ENCODE measurements at places on chromosomes 3 and 15.
A peak's percentile ranks its signal among the peaks of the same experiment; 100 is the strongest.

GRCh38 chr3:71433631-71434030 lies 149.9 kb downstream of the FOXP1 start:
- no peak for DNase-seq

DNA sequence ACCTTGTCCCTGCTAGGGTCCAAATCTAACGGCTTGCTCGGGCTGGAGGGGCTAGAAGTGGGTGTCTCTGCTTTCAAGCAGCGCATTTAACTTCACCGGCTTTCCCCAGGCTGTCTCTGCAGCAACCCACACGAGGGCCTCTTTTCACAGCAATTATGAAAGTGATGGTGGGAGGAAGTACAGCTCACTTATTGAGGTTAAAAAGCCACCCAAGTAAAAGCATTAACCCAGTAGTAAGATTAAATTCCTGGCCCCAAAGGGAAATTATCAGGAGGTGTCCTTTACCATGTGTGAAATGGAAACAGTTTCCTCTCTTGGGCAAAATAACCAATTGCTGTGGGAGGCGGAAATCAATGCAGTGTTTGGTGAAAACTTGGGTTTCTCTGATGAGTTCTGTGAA lies 41.1 kb downstream of the NGRN start:
- DNase-seq, result no peak

DNA sequence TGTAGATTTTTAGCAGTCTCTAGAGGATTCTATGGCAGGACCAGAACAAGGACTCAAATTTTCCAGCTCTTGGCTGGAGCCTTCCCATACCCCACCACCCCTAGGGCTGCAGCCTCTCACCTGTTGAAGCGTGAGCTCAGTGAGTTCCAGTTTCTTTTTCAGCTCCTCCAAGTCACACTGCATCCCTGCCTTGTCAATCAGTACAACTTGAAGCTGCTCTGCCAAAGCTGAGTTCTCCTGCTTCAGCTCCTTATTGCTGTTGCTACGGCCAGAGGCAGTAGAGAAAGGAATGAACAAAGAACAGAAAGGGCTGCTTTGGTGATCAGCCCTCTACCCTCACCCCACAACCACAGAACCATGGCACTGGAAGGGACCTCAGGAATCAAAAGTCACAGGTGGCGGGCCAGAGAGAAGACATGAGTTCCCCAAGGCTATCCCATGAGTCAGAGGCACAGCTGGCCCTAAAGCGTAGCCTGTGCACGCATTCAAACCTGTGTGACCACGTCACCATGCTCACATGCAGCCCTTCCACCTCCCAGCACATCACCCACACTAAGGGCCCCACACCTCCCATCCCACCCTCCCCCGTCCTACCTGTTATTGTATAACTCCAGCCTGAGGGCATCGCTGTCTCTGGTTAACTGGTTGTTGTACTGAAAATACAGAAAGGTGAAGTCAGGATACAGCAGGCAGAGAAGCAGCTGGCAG lies 83.3 kb upstream of the C2CD4B start:
- DNase-seq, result no peak

GRCh38 chr3:138059261-138059660 lies 49.3 kb downstream of the CLDN18 start:
- no peak for DNase-seq

GRCh38 chr3:172142864-172143451 lies 103.6 kb downstream of the FNDC3B start:
- no peak for DNase-seq

DNA sequence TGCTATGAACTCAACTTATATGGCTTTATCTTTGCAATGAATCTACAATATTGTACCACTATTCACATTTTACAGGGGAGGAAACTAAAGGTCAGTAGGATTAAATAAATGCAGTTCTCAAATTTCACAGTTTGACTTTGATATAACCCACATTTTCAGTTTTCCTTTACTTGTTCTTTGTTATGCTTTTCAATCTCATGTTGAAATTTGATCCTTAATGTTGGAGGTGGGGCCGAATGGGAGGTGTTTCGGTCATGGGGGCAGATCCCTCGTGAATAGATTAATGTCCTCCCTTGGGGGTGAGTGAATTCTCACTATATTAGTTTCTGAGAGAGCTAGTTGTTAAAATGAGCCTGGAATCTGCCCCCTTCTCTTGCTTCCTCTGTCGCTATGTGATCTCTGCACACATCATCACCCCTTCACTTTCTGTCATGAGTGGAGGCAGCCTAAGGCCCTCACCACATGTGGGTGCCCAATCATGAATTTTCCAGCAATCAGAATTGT lies 44.7 kb downstream of the CD200 start:
- no peak for DNase-seq

DNA sequence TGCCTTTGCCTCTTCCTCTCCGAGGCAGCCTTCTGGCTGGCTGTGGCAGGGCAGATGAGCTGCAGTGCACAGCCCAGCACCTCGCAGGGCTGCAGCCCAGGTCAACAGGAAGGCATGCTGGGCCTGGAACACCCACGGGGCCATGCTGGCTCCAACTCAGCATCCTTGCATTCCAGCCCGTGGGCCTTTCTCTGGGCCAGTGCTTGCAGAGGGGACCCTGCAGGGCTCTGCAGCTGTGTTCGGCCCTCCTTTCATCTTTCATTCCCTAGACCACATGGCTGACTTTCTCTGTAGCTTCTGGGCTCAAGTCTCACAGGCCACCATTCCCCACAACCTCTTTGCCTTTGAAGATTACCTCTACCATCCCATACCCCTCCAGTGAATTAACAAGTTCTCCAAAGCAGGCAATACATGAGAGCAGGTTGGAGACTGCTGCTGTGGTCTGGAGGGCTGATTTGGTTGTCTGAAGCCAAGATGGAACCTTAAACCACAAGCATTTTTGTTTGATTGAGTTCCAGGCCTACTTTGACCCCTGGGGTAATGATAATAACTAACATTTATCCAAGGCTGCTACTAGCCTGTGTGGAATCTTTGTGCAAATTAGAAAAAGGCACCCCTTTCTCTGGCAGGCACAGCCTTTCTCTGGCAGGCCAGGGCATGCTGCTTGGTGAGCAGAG lies 5.9 kb downstream of the FAM131A start:
- no peak for DNase-seq

- no peak for DNase-seq
These were observed 14.2 kb upstream of the SEMA3B start for GRCh38 chr3:50254577-50255250.

- DNase-seq, result no peak
These were observed 85.7 kb upstream of the MYZAP start for GRCh38 chr15:57505949-57506391.

DNA sequence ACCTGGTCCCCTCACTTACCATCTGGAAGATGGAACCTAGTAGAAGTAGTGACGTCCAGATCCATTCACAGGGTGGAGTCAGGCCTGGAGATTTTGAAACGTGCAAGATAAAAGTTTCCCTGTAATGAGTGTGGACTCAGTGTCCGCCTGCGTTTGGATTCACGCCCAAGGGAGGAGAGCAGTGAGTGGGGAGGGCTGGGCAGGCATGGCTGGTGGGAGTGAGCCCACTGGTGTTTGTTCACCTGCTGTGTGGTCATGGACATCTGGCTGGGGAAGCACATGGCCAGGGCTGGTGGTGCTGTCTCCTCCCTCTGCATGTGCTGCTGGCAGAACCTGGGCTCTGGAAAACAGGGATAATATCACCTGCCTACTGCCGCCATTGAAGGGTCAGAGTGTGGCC lies 37.0 kb downstream of the RLBP1 start:
- DNase-seq, result no peak

- no peak for DNase-seq
These were observed 29.0 kb downstream of the MFN1 start for GRCh38 chr3:179376474-179376873.

DNA sequence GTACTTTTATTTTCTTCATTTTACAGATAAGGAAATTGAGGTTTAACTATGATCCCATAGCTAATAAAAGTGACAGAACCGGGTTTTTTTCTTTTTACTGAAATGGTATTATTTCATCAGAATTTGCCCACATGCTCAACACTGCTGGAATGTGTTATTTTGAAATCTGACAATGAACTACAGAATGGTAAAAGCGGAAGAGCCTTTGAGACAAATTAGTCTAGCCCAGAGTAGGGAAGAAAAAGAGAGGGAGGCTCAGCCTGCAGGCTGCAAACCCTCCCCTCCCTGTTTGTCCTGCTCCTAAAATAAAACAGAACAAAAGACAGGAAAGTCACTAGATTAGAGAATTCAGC lies 100.3 kb upstream of the LIPC start:
- no peak for DNase-seq

DNA sequence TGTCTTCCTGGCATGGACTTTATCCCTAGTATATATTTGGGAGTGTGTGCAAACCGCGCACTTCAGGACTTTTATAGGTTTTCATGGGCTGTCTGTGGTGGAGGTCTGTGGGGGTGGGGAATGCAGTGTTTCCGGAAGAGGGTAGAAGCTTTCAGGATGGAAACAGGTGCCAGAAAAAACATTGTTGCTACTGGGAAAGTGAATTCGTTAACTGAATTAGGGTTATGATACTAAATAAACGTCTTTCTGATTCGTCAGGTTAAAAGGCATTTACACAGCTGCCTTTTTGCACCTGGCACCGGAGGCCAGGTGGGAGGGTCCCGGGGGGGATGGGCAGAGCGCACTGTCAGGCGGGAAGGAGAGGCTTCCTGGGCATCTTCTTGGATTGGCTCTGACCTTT lies 62.1 kb downstream of the SLCO3A1 start:
- no peak for DNase-seq

GRCh38 chr3:197362081-197362480 lies 63.7 kb upstream of the DLG1 start:
- DNase-seq, result no peak

GRCh38 chr3:81027344-81027743 lies 734.1 kb downstream of the GBE1 start:
- DNase-seq, result no peak

DNA sequence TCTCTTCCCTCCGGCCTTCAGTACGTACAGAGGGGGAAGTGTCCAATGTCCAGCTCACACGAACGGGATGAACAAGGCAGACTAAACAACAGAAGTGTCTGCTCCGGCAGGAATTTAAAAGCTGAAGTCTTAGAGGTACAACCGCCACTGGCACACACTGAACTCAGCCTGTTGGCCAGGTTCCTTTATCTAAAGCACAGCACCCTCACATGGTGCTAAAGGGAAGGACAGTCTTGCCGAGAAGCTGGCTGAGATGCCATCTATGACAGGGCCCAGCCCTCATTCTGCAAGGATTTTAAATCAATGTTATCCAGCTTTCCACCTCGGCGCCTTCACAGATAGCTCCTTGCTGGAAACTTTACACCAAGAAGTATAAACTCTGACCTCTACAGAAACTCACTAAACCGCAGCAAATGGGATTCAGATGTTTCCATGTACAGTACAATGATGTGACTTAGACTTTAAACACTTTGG lies 2.8 kb downstream of the ADAMTS17 start:
- DNase-seq, result peak; percentile 51

GRCh38 chr3:13886593-13887129 lies 6.8 kb upstream of the WNT7A start:
- DNase-seq, result no peak

DNA sequence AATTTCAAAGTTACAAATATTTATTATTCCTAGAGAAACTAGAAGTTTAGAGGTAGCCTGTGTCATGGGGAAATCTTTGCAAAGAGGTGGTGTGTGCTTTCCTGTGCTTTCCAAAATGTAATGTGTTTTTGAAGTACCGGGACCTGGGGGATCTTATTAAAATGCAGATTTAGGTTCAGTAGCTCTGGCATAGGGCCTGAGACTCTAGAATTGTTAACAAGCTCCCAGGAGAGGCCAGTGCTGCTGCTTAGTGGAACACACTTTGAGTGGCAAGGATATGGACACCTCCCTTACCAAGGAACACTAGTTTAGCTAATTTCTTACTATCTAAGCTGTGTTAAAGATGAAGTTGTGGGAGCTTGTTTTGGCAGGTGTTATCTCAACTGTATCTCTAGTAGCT lies 428.9 kb downstream of the VGLL3 start:
- no peak for DNase-seq

DNA sequence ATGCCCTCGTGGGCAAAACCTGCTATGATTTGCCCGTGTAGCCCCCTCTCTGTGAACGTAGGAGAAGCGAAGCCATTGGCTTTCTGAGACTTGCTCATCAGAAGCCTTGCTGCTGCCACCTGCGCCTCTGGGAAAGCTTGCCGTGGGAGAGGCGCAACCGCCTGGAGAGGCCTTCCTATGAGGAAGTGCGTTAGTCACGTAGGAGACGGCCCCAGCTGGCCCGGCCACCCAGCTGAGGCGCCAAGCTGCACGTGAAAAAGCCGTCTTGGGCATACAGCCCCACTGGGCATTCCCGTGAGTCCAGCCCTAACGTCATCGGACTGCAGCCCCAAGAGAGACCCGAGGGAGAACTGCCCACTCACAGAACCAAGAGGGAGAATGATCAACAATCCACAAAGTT lies 49.1 kb upstream of the TJP1 start:
- no peak for DNase-seq

- DNase-seq, result no peak
These were observed 51.8 kb upstream of the ANKRD34C start for GRCh38 chr15:79230766-79231165.

- DNase-seq, result no peak
These were observed 40.2 kb upstream of the UBE2E2 start for GRCh38 chr3:23162934-23163333.

- DNase-seq, result no peak
These were observed 311.5 kb upstream of the THBS1 start for GRCh38 chr15:39269352-39269751.

DNA sequence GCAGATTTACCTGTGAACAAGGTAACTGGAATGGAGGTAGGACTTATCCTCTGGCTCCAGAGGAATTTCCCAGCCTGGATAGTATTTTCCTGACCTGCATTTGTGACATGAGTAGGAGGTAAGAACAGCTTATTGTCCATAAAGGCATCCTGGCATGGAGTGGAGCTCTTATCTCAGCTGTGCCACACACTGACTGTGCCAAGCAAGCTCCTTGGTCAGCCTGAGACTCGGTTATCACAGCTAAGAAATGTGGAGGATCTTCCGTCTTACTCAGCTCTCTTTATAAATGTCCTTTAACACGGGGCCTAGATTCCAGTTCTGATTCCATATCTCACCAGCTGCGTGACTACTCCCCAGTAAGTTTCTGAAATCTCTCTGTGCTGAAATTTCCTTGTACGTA lies 38.9 kb downstream of the SLCO3A1 start:
- DNase-seq, result no peak

GRCh38 chr3:195698647-195699387 lies 22.0 kb upstream of the MUC20 start:
- DNase-seq, result no peak

DNA sequence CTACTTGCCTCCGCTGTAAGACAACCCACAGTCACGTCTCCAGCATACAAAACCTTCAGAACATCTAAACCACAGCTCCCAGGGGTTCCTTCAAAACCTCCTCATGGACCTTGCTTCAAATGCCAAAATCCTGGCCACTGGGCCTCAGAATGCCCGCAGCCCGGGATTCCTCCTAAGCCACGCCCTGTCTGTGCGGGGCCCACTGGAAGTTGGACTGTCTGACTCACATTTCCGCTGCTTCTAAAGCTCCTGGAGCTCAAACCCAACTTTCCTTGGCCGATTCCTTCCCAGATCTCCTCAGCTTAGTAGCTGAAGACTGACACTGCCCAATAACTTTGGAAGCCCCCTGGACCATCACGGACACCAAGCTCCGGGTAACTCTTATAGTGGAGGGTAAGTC lies 17.9 kb upstream of the OR5H6 start:
- no peak for DNase-seq

Data from caudate nucleus (tissue), 63 donors.